ENCODE measurements at places on chromosomes 2 and 18.

GRCh38 chr2:216318521-216318874 is 53.8 kb downstream of the MARCHF4 start:
- DNase-seq: no peak

DNA sequence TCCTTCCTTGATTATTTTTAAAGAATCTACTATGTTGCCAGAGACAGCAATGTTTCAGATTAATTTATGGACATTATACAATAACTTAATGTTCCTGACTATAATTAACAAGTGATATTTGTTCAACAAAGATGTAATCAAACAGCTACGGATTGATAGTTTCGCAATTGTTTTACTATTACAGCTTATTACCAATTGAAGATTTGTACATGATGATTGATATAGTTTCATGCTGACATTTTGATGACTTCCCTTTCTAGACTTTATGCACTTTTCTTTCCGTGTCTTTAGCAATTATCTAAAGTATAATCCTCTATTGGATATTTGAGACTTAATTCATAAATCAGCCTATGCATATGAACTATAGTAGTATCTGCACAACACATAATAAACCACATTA is 6.5 kb downstream of the SP5 start:
- no peak for DNase-seq

DNA sequence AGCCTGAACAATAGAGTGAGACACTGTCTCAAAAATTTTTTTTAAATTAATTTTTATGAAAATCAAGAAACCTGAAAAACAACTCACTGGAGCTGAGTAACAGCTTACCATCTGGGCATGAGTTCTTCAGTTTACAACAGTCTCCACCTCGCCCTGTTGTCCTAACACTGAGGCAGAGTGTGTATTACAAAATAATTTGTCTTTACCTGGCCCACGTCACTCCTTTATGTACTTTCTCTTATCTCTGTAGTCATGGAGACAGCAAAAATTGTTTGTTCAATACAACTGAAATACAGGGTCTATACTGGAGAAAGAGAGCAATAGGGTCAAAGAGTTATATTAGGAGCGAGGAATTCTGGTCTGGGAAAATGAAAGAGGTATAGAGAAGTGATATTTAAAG is 48.1 kb downstream of the CYTIP start:
- no peak for DNase-seq

GRCh38 chr2:147538088-147538487 is 306.7 kb upstream of the ACVR2A start:
- DNase-seq: no peak

GRCh38 chr18:2425426-2426317 is 145.6 kb downstream of the METTL4 start:
- DNase-seq: no peak

DNA sequence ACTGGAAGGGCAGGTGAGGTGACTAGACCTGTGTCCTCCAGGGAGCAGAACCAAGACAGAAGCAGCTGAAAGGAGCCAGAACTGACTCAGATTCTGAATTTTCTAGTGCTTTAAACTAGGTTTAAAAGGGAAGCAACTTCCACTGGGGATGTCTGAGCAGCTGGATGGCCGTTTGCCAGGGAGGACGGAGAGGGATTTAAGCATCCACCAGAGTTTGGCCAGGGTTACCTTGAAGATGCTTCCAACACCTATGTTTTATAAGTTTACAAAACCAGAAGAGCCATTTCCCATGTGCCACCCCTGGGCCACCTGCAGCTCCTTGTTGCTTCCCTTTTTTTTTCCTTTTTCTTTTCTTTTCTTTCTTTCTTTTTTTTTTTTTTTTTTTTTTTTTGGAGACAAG is 48.6 kb upstream of the RBM44 start:
- DNase-seq: no peak

DNA sequence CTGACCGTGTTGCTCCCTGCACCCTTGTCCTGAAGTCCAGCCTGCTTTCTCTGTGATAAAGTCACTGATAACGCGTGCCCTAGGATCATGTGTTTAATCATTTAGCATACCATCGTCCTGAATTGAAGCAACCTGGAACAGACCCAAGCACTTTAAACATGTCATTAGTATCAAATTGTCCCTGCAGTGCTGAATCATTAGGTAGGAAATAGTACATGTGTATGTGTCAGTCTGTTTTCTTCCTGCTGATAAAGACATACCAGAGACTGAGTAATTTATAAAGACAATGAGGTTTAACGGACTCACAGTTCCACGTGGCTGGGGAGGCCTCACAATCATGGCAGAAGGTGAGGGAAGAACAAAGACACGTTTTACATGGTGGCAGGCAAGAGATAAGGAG is 2.8 kb downstream of the ASB18 start:
- DNase-seq: no peak

GRCh38 chr2:157170299-157170698 is 87.2 kb upstream of the GALNT5 start:
- DNase-seq: no peak

- no peak for DNase-seq
These were observed 167.6 kb upstream of the TNP1 start for GRCh38 chr2:217027414-217027813.

- no peak for DNase-seq
These were observed 17.7 kb downstream of the MYCN start for GRCh38 chr2:15957881-15958713.

DNA sequence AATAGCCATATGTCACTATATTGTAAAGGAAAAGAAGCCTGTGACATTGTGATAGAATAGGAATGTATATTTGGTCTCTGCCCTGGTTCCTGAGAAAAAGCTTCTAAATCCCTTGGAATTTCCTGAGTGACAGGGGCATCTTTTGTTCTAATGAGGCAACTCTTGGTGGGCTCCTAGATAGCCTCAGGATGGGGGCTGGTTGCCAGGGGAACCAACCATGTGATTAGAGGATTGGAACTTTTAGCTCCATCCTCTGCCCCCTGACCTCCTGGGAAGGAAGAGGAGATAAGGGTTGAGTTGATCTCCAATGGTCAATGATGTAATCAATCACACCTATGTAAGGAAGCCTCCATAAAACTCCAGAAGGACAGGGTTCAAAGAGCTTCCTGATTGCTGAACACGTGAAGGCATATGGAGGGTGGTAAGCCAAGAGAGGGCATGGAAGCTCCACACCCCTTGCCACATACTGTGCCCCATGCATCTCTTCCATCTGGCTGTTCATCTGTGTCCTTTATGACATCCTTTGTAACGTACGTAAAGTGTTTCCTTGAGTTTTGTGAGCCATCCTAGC is 2.9 kb upstream of the ME2 start:
- DNase-seq: no peak

GRCh38 chr2:236954641-236955040 is 131.0 kb upstream of the COPS8 start:
- no peak for DNase-seq

GRCh38 chr2:195741191-195741590 is 84.2 kb downstream of the SLC39A10 start:
- no peak for DNase-seq

DNA sequence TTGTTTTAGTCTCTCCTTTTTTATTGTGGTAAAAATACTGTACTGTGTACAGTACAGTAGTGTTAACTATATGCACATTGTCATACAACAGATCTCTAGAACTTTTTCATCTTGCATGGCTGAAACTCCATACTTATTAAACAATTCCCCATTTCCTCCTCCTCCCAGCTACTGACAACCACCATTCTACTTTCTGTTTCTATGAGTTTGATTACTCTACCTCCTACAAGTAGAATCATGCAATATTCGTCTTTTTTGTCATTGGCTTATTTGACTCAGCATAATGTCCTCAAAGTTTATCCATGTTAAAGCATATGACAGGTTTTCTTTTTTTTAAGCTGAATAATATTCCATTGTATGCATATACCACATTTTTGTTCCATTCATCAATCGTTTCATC is 338.2 kb downstream of the AGPS start:
- no peak for DNase-seq

- DNase-seq: no peak
These were observed 135.7 kb upstream of the NDUFV2 start for GRCh38 chr18:8966821-8967220.

- no peak for DNase-seq
These were observed 27.9 kb upstream of the MBP start for GRCh38 chr18:77160515-77160914.

GRCh38 chr2:8633186-8633734 is 48.6 kb upstream of the ID2 start:
- no peak for DNase-seq

GRCh38 chr2:49236316-49236715 is 82.0 kb upstream of the FSHR start:
- DNase-seq: no peak

DNA sequence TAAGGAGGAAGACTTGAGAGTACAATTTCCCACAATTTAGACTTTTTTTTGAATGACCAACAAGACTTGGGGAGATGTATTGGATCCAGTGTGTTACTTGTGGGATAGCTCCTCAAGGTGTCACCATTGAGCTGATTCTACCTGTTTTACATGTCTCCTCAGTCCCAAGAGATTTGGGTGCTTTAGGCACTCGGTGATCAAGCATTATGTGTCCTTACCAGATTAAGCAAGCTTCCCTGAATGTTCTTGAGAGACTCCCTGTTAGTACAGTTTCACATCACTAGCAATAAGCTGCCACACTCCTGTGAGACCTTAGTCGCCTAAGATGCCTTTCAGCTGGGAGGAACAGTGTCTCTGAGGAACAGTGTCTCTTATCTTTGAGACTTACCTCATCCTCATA is 384.3 kb upstream of the SYT4 start:
- peak; percentile 31 for DNase-seq

GRCh38 chr18:55097456-55098170 is 138.4 kb upstream of the CCDC68 start:
- DNase-seq: peak; percentile 96

GRCh38 chr2:237581751-237582746 is 8.5 kb downstream of the RAB17 start:
- DNase-seq: peak; percentile 77

- DNase-seq: no peak
These were observed 43.6 kb downstream of the LYPD6B start for GRCh38 chr2:149082079-149082478.

- no peak for DNase-seq
These were observed 4.0 kb downstream of the CHRNG start for GRCh38 chr2:232543491-232543890.

GRCh38 chr2:181662287-181662686 is 5.4 kb upstream of the CERKL start:
- no peak for DNase-seq

DNA sequence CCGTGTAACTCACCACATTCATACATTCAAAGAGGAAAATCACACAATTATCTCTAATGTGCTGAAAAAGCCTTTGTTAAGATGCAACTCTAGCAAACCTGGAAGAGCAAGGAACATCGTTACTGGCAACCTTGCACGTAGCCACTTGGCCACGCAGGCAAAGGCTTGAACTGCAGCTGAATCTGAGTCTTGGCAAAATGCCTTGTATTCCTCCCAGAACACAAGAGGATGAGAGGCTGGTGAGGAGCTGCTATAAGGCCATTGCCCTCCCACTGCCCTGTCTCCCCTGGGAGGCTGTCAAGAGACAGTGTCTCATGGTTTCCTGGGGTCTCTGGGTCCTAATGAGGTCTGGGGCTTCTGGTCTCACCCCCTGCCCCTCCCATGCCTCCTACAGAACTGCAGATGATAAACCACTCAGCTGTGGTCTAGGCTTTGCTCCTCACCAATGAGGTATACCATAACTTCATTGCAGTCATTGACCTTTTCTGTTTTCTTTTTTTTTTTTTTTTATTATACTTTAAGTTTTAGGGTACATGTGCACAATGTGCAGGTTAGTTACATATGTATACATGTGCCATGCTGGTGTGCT is 141.4 kb downstream of the SPP2 start:
- DNase-seq: no peak

- DNase-seq: no peak
These were observed 784.8 kb upstream of the ID2 start for GRCh38 chr2:7896940-7897487.

- no peak for DNase-seq
These were observed 47.8 kb upstream of the DAPL1 start for GRCh38 chr2:158747281-158747680.

GRCh38 chr2:201798252-201798913 is 8.0 kb upstream of the CDK15 start:
- no peak for DNase-seq

DNA sequence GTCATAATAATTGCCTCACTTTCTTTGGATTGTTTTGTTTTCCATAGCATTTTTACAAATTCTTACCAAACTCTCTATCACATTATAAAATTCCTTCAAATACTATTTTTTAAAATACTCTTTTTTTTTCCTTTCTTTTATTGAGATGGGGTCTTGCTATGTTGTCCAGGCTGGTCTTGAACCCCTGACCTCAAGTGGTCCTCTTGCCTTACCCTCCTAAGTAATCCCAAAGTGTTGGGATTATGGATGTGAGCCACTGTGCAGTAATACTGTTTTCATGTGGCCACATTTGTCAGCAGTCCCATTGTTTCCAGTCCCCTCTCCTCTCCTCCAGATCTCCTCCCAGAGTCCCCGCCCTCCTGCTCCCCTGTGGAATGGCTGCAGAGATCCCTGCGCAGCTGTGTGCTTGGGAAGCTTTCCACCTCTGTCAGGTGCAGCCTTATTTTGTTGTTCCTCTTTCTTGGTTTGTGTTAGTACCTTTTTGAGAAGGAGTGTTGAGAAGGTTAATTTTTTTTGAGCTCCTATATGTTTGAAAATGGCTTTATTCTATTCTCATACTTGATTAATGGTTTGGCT is 227.3 kb downstream of the LOXHD1 start:
- DNase-seq: no peak

DNA sequence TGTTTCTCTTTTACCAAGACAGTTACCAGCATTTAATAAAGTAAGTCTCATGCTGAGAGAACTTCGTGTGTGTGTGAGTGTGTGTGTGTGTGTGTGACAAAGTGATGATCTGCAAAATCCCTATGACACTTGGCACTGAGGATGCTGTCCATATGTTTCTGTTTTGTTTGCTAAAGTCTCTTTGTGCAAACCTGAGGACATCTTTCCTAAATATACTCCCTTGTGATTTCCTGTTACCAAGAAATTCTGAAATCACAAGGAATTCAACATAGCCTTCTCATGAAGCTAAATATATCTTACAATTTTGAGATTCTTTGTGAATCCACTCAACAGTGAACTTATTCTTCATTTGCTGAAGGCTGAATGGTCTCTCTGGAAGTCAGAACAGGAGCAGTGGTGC is 1359.7 kb upstream of the NRXN1 start:
- no peak for DNase-seq

DNA sequence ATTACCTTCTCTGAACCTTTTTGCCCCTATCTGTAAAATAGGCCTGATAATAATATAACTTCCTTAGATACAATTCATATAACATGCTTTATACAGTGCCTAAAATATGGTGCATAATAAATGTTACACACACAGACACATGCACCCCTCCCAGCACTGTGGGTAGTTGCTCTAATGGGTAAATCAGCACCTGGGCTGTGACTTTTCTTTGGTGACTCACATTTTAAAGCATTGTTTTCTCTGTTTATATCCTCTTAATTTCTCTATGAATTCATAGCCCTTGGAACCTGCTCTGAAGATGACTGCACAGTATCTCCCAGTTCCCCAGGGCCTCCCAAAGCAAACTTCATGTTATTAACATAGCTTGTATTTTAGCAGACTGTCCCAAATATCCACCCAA is 248.2 kb upstream of the TNP1 start:
- no peak for DNase-seq

Data from kidney (tissue), 22 donors.